ENCODE measurements at places on chromosomes 16 and 17.

DNA sequence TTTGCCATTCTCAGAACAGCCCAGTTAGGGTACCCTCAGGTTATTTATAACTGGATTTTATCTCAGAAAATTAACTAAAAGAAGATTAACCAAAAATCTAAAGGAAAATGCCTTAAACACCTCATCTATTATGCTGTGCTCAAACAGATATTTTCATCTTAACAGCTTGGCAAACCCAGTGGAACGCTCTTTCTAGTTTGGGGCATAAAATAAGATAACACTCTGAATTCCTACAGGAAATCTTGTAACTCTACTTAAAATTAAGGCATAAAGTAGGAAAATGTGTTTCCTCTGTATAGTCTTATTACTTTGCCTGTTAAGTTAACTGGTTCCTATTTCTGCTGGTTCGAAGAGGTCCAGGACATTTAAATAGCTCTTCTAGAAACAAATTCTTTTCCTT is 723.9 kb downstream of the MAF start:
- no peak for DNase-seq

GRCh38 chr16:20510323-20510722 is 59.0 kb downstream of the ACSM2A start:
- no peak for DNase-seq

DNA sequence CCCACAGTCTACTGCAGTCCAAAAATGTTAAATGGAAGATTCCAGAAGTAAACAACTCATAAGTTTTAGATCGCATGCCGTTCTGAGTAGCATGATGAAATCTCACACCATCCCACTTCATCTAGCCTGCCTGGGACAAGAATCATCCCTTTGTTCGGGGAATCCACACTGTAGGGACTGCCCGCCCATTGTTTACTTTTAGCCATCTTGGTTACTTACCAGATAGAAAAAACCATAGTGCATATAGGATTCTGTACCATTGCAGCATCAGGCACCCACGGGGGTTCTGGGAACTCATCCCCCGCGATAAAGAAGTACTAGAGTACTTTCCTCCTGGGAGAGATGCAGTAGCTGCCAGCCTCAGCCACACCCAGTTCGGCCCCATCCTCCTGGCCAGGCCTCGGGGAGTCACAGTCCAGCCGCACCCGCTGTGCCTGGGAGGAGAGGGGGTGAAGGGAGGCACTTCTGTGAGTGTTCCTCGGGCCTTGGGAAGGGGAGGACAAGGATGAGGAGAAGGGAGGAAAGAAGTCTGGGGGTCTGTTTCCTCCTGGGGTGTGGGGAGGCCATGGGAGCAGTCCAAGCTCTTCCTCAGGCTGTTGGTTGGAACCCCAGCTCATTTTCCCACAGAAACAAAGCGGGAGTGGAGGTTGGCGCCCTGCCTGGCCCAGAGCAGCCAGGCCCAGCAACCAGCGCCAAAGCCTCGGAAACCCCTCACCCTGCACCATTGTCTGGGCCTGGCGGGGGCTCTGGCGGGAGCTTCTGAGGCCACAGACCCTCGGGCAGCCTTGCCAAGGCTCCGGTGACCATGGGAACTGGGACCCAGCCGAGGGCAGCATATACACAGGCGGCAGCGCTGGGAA is 8.9 kb downstream of the TRIM47 start:
- no peak for DNase-seq

DNA sequence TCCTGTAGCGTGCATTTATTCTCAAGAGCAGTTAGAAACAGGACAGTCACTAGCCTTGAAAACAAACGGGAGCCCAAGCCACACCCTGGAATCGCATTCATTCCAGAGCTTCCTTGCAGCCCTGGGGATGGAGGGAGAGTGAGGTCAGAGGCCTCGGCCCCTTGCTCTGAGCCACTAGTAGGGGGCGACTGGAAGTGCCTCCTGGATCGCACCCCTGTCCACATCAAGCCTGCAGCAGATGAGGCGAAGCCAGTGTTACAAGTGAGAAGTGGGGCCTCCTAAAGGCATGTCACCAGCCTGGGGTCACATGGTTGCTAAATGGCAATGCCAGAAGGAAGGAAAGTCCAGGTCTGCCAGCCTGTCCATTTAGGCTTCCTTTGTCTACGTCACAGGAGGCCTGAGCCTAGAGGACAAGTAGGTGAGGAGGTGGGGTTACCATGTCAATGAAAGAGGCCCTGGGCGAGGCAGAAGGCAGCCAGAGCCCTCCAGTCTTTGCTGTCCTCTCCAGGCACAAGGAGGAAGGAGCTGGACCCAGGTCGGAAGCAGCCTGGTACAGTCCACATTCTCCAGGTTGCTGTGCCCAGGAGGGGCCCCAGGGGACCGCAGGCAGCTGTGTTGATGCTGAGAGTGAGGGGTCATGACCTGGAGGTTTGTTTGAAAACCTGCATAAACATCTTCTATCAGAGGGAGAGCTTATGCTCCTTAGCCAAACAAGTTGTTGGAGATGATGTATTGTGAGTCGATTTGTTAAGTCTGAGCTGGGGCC is 3.0 kb upstream of the RCVRN start:
- DNase-seq: no peak

- no peak for DNase-seq
These were observed 125.7 kb downstream of the XYLT1 start for GRCh38 chr16:17345043-17345442.

DNA sequence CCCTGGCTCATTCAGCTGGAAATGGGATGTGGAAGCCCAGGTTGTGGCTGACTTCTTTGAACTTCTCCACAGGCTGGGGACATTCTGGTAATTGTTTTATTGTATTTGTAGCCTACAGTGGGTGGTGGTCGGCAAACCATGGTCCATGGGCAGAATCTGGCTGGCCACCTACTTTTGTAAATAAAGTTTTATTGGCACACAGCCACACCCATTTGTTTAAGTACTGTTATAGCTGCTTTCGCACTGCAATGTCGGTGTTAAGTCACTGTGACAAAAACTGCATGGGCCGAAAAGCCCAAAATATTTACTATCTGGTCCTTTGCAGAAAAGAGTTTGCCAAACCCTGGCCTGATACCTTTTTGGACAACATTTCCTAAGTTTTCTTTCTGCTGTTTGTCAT is 86.2 kb downstream of the NTN1 start:
- no peak for DNase-seq

GRCh38 chr17:35797918-35798317 is 2.5 kb upstream of the MMP28 start:
- no peak for DNase-seq

- DNase-seq: no peak
These were observed 18.9 kb upstream of the CACNA1H start for GRCh38 chr16:1133810-1134520.

- DNase-seq: no peak
These were observed 28.8 kb upstream of the ST6GALNAC1 start for GRCh38 chr17:76672270-76672851.

DNA sequence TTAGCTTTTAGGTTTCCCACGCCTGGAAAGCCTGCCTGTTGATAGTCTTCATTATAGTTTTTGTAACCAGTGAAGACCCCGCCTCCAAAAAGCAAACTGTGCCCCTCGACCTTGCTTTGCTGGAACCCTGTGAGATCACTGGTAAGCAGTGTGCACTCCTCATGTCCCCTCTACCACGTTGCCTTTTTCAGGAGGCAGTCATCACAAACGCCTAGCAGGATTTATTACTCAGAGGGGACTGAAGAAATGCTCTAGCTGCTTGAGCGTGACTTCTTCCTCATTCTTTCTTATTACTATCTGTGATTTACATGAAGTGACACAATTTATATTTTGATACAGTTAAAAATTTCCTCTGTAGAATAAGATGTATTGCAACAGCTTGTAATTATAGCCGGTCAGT is 6.5 kb upstream of the KRTAP3-1 start:
- no peak for DNase-seq

GRCh38 chr16:82242201-82242600 is 72.2 kb upstream of the MPHOSPH6 start:
- no peak for DNase-seq
